ENCODE measurements at places on chromosomes 5 and 9.

DNA sequence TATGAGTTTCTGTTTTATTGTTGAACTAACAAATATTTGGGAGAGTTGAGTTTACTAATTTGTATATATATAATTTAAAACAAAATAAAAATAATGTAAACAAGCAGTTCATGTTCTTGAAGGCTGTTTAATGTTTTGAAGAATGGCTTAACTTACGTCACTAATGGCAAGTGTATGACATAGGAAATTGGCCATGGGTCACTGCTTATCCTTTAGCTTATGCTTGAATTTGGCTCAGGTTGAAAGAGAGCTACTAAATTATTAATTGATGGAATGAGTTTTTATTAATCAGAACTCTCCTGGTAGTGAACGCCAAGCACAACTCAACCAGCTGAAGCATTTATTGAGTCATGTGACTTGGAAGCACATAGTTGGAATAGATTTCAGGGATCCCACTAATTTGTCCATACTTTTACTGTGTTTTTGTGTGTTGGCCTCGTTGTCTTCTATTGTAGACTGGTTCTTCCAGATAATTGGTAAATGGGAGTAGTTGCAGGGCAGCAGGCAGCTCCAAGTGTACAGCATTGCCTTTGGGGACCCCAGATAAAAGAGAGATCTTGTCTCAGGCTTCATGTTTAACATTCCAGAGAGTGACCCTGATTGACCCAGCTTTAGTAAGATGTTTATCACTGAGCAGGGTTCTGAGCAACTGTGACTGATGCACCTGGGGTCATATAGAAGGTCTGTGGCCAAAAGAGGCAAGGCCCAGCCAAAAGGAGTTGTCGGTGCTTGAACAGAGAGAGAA is 13.5 kb downstream of the C5orf58 start:
- H3K36me3 ChIP-seq = no peaks in the 10 kb centered on the region
- H3K27me3 ChIP-seq = no peaks in the 10 kb centered on the region
- no peaks in the 10 kb centered on the region for H3K4me1 ChIP-seq
- DNase-seq = no peak
- no peak overlapping the region for H3K4me3 ChIP-seq
- no peak overlapping the region for H3K27ac ChIP-seq

GRCh38 chr9:109907810-109908458 is 127.9 kb downstream of the PALM2AKAP2 start:
- H3K4me1 ChIP-seq = peaks cover 10% of the 10 kb centered on the region
- DNase-seq = no peak
- H3K27ac ChIP-seq = no peak overlapping the region

DNA sequence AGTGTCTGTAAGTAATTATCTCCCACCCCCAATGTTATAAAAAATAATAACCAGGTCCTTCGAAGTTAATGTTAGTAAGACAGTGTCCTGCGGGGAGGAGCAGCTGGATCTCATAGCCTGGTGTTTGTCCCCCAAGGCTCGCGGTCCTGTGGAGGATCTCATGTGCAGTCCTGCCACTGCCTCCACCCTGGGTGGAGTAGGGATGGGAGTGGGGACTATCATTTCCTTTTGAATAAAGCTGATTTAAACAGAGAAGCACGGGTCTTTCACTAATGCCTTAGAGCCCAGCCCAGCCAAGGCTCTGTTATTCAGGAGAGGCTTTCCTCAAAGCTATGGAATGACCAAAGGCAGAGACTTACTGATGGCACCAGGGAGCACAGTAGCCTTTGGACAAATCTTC is 40.2 kb downstream of the SUB1 start:
- no peaks in the 10 kb centered on the region for H3K27me3 ChIP-seq
- no peak for DNase-seq
- no peaks in the 10 kb centered on the region for H3K36me3 ChIP-seq
- H3K27ac ChIP-seq = no peak overlapping the region

DNA sequence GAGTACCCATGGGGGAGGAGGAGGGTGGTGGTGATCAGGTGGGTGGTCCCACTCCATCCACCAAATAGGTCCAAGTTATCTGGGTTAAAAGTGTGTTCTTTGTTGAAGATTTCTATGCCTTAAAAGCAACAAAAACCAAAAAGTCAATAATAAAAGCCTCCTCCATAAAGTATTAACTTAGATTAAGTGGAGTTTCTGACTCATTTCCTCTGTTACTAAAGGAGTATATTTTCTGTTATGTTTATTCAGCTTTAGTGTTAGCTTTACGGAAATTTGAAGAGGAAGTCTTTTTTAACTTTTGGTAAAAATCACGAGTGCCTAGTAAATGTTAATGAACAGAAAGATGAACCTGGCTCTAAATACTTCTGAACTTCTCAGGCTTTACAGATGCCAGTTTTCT is 17.8 kb downstream of the FBXO38 start:
- peaks cover 3% of the 10 kb centered on the region for H3K4me1 ChIP-seq
- H3K27me3 ChIP-seq = no peaks in the 10 kb centered on the region
- H3K27ac ChIP-seq = no peak overlapping the region
- DNase-seq = no peak

DNA sequence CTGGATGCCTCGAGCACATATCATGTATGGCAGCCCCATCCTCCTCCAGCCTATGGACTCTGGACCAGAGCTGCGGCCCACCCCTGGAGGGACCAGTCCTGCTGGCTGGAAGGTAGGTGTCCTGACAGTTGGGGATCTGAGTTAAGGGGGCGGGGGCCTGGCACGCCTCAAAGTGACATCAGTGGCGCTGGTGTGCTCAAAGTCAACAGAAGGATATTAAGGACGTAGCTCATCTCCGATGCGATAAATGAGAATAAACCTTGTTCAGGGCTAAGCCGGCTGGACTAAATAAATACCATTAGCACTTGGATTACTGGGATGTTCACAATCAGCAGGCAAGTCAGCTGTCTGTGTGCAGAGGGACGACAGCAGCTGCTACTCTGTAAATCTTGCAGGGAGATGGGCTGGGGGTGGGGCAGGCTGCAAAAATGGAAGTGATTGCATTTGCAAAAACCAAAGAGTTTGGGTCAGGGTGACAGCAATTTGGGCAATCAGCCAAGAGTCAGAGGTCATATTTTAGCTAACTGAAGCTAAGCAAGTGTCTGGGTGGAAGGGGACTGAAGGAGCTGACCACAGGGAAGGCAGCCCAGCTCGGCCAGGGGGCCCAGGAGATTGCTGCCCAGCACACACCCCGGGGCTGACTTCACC is 80.0 kb upstream of the LRRTM2 start:
- no peak for DNase-seq
- H3K36me3 ChIP-seq = peaks cover 2% of the 10 kb centered on the region
- no peak overlapping the region for H3K4me3 ChIP-seq
- H3K27me3 ChIP-seq = no peaks in the 10 kb centered on the region
- H3K27ac ChIP-seq = no peak overlapping the region
- peaks cover 18% of the 10 kb centered on the region for H3K4me1 ChIP-seq

DNA sequence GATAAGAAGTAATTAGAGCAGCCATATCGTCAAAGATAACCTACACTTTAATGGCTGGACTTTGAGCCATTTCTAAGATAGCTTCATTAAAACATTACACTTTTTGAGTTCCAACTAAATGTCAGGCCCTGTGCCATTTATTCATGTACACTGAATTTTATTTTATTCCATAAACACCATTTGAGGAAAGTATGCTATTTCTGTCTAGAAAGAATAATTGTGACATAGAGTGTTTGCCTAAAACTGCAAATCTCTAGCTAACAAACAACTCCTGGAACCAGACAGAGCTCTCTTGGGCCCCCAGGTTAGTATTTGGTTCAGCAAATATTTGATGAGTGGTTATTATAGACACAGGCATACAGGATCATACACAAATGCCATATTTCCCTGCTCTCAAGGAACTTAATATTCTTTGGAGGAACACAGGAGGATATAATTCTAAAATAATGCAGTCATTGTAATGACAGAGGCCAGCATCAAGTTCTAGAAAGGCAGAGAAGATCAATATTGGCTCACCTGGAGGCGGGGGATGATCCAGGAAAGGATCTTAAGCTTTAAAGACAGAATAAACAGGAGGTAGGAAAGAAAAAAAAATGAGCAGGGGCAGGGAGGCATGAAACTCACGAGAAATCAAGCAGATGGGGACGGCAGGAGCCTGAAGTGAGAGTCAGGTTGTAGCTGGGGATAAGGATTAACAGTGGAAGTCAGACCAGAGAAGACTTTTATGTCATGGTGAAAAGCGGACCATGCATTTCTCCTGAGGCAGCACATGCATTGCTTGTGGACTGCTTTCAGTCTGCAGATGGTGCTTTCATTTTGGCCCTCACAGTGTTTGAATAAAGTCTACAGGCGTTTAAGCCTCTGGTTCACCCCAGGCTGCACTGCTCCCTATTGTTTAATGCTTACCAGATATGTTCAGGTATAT is 127.7 kb downstream of the GCNT1 start:
- no peaks in the 10 kb centered on the region for H3K27me3 ChIP-seq
- H3K27ac ChIP-seq = no peak overlapping the region
- DNase-seq = no peak
- no peaks in the 10 kb centered on the region for H3K36me3 ChIP-seq
- H3K4me1 ChIP-seq = peaks cover 2% of the 10 kb centered on the region
- H3K4me3 ChIP-seq = no peak overlapping the region

DNA sequence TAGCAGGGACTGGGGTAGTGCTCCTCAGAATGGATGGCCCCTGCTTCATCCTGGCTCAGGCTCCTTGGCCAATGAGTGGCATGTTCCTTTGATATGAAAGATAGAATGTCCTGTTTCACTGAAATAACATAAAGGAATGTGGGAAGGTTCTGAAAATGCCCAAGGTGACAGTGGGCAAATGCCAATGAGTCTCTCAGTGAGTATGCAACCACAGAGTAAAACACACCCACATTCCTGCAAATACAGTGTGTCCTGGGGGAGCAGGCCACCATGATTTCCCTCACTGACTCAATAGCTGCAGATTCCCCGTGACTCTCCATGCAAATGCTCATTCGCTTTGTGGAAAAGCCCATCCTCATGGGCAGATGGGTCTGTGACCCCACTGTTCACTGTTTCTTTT is 36.4 kb downstream of the ZNF366 start:
- no peak for DNase-seq
- H3K27me3 ChIP-seq = no peaks in the 10 kb centered on the region
- H3K27ac ChIP-seq = no peak overlapping the region
- H3K36me3 ChIP-seq = no peaks in the 10 kb centered on the region

DNA sequence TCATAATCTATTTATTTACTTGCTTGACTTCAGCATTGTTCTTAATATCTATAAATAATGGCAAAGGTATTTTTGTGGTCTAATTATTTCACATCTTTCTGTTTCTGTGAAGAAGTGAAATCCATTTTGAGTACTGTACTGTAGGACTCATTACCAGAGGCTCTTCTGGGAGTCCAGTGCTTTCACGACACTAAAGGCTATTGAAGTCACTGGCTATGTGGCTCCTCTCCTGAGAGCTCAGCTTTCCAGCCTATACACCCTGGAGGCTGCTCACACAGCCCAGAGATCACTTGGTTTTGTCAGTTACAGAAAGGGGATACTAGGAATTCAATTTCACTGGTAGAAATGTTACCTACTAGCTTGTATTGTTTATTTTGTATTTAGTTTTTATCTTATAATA is 547.3 kb downstream of the TAF11L14 start:
- no peaks in the 10 kb centered on the region for H3K27me3 ChIP-seq
- no peaks in the 10 kb centered on the region for H3K4me1 ChIP-seq
- no peak overlapping the region for H3K27ac ChIP-seq
- H3K4me3 ChIP-seq = no peak overlapping the region
- no peak for DNase-seq
- H3K36me3 ChIP-seq = no peaks in the 10 kb centered on the region

DNA sequence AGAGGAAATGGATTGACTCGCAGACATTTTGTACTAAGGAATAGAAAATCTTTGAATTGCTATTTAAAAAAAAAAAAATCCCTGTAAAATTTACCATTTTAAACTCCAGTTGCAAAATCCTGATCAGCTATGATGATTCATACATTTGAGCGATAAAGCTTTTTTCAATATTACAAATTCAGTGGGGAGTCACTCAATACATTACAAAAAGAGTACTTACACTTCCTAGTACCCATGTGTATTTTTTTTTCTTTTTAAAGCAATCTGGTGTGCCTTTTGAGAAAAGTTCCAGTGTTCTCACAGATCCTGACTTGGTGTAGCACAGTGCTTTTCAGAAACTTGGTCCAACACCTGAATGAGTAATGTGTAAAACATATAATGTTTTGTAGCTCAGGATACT is 54.3 kb downstream of the PIK3R1 start:
- H3K4me3 ChIP-seq = no peak overlapping the region
- no peak for DNase-seq
- no peaks in the 10 kb centered on the region for H3K27me3 ChIP-seq
- peaks cover 1% of the 10 kb centered on the region for H3K36me3 ChIP-seq
- H3K4me1 ChIP-seq = peaks cover 10% of the 10 kb centered on the region

- no peaks in the 10 kb centered on the region for H3K4me1 ChIP-seq
- no peaks in the 10 kb centered on the region for H3K27me3 ChIP-seq
- no peak overlapping the region for H3K4me3 ChIP-seq
Measured at GRCh38 chr9:81397481-81398381, 291.6 kb downstream of the TLE1 start.

DNA sequence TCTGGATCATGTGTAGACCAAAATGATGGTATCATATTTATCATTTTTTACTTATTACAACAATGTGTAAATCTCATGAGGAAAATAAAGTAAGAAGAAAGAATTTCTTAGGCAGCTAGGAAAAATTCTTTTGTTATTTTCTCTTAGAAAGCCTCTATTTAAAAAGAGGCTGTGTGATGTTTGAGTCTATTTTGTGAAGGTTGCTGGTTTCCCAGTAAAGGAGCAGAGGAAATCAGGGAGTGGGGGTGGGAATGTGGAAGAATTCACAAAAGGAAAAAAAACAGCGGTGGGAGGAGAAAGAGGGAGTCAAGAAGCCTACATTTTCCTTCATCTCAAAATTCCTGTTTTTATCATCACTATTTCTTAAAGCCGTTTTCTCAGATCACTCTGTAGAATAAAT is 20.1 kb downstream of the PTCH1 start:
- H3K4me3 ChIP-seq = no peak overlapping the region
- no peak for DNase-seq
- peaks cover 76% of the 10 kb centered on the region for H3K36me3 ChIP-seq
- peak overlapping the region; percentile 82 for H3K27ac ChIP-seq

DNA sequence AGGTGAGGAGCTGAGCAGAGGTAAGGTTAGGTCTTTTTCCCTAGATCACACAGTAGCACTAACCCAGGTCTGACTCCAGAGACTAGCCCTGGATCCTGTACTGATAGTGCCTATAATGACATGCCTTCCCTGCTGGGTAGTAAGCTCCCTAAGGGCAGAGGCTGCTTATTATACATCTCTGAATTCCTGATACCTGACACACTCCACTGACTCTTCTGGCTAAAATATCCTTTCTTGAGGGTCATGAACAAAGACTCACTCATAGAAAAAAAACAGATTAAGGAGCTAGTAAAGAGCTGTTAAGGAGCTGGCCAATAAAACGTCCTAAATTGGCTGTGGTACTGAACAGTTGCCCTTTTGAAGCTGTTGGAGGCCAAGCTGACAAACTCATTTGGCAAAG is 149.0 kb upstream of the ITGA1 start:
- no peak for DNase-seq
- H3K27ac ChIP-seq = no peak overlapping the region
- no peaks in the 10 kb centered on the region for H3K36me3 ChIP-seq
- H3K27me3 ChIP-seq = no peaks in the 10 kb centered on the region
- no peak overlapping the region for H3K4me3 ChIP-seq

Data from neuronal stem cell (in vitro differentiated cells).